ENCODE measurements at places on chromosomes 11 and 22.

- no peak for DNase-seq
Measured at GRCh38 chr11:134512061-134512460, 100.0 kb upstream of the B3GAT1 start.

- DNase-seq = no peak
Measured at GRCh38 chr11:114185436-114185835, 110.8 kb upstream of the NNMT start.

- DNase-seq = no peak
Measured at GRCh38 chr22:17942721-17943120, 81.6 kb downstream of the MICAL3 start.

DNA sequence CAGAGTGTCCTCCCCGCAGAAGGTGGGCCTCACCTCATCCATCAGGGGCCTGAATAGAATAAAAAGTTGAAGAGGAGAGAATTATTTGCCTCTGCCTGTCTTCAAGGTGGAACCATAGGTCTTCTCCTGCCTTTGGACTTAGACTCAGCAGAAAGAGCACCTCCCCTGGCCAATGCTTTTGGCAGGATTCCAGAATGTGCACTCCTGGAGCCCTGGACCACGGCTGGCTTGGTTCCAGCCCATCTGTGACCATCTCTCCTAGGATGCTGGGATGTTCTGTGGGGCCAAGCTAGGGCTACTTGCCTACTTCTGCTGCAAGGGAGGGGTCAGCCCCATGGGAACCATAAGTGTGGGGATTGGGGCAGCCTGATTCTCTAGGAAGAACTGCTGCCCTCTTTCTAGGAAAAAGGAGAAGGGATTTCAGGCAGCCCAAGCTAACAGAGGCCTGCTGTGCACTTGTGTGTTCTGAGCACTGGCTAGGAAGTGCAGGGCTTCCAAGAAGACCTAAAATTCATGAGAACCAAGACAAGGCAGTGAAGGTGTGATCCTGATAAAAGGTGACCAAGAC lies 32.2 kb upstream of the SHANK2 start:
- no peak for DNase-seq

DNA sequence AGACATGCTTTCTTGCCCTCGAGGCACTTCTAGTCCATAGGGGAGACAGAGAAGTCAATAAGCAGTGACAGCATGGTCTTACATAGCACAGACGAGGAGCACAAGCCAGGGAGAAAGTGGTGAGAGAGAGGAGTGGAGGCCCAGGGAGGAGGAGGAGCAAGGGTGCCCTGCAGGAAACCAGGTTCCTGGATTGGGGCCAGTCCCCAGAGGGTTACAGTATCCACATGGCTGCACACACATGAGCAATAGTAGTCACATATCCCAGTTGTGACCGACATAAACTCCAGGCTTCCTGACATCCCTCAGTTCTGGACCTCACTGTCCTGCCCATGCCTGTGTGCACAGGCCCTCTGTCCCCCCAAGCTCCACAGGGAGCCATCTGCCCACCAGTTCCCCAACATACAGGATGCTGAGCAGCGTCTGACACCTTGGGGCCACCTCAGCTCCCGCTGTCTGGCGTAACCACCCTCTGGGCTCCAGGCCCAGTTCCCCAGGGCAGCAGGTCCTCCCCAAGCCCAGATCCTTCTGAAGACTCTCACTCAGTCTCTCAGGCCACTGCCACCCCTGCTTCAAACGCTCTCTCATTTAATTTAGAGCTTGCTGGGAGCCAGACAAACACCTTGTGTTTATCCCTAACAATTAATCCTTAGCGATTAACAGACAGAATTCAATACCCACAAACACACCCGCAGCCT lies 53.7 kb downstream of the DSCAML1 start:
- DNase-seq = no peak

DNA sequence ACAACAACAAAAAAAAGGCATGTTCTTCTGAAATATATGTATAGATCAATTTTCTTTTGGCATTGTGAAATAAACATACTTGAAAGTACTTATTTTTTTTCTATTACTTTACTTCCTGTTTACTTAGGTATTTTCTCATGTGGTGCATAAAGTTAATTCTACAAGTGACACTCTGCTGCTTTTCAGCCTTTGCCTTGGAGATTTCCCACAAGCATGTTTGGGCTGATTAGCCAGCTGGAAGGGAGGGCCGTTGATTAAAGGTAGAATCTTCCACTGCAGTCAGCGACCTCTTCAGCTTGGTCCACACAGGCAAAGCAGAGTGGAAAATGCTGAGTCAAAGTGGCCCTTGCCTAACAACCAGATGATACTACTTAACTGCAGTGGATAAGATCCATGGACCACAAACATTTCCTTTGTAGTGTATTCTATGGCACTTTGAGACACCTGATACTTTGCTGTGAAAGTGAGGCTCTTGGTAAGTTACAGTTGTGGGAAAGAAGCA lies 176.0 kb downstream of the ARHGAP42 start:
- DNase-seq = no peak

DNA sequence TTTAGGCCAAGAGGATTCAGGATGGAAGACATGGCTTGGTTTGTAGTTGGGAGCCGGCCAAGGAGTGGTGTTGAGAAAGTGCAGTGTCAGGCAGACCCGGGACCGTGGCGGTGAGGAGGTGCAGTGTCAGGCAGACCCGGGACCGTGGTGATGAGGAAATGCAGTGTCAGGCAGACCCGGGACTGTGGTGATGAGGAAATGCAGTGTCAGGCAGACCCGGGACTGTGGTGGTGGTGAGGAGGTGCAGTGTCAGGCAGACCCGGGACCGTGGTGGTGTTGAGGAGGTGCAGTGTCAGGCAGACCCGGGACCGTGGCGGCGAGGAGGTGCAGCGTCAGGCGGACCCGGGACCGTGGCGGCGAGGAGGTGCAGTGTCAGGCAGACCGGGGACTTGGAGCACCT lies 59.7 kb downstream of the LRP5 start:
- DNase-seq = no peak

GRCh38 chr11:125253795-125254525 lies 89.4 kb downstream of the PKNOX2 start:
- DNase-seq = no peak

DNA sequence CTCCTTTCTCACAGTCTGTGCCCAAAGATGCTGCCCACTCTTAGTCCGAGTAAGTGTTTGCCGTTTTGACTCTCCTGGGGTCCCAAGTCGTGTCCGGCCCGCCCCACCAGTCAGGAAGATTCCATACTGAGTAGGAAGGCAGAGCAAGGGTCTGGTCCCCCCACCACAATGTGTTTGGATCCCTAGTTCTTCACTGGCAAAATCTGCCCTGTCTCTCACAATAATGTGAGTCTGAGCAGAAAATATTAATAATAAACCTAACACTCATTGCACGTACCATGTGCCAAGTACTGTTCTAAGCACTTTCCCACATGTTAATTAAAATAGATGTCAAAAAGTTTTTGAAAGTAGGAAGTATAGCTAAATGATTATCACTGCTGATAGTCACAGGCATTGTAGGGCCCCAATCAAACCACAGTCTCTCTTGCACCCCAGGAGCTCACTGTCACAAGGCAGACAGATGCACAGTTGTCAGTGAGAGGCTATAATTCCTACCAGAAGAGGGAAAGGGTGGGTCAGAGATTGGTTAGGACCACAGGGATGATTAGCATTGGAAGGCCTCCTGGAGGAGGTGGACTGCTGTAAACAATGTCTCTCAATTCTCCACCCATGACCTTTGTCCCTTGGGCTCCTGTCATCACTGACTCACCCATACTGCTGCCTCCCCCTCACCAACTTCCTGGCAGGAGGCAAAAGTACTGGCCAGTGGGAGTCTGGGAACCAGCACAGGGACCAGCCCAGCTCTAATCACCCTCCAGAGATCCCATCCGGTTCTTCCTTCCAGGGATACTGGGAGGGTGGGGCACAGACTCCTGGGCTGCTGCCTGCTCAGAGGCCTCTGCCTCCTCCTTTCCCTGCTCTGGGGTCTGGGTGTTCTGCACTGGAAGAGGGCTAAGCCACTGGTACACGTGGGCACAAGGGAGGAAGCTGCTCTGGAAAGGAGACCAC lies 1.0 kb upstream of the POLD4 start:
- no peak for DNase-seq

GRCh38 chr22:27775087-27775698 lies 26.4 kb downstream of the MN1 start:
- DNase-seq = no peak

GRCh38 chr11:131349368-131350086 lies 20.9 kb upstream of the NTM start:
- DNase-seq = no peak

DNA sequence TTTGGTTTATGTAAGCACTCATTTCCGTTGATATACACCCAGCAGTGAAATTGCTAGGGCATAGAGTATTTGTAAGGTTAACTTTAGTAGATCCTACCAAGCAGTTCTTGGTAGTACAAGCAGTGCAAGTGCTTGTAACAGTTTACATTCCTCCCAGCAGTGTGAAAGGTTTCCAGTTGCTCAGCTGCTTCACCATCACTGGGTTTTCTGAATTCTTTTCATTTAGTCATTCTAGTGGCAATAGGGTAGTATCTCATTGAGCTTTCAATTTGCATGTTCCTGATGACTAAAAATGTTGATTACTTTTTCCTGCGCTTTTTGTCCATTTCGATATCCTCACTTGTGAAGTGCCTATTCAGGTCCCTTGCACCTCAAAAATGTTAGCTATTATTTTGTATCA lies 34.3 kb downstream of the ZNF202 start:
- DNase-seq = no peak

DNA sequence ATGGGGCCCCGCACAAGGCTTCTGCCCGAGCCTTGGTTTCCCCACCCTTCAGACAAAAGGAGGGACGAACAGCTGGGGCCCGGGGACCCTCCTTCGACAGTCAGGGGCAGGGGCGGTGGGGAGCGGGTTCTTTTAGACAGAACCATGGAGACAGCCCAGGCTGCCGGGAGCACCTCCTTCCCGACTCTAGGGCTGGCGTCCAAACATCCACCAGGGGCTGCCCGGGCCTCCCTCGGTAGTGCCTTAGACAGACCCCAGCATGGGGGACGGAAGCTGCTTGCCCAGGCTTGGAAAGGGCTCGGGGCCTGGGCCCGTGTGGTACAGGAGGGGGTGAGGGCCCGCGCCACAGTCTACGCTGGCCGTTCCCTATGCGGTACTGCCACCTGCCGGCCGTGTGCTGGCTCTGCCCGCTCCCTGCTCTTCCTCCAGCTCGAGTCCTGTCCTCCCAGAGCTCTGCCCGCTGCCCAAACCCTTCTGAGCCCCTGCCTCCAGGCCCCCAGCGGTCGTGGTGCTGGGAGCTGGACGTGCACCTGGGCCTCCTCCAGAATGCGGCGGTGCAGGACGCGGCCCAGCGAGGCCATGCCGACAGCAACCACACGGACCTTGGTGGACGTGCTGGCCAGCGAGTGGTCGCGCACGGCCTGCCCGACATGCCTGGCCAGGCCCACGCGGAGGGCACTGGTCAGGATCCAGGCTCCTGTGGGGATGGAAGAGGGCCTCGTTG lies 20.1 kb downstream of the TSSC4 start:
- peak; percentile 5 for DNase-seq

GRCh38 chr22:30439836-30440235 lies 14.3 kb downstream of the MTFP1 start:
- DNase-seq = no peak

DNA sequence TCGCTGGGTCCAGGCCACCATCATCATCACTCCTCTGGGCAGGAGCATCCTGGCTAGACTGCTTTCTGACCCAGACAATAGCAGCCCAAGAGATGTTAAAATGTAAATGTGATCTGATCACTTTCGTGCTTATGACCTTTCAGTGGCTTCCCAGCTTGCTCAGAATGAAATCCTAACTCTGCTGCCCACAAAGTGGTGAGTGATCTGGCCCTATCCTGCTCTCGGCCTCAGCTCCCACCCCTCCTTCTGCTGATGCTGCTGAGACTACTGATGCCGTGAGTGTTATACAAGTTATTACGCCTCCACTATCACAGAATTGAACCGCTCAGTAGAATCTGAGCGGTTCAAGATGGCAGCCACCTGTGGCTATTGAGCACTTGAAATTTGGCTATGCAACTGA lies 26.2 kb downstream of the ELF5 start:
- no peak for DNase-seq

DNA sequence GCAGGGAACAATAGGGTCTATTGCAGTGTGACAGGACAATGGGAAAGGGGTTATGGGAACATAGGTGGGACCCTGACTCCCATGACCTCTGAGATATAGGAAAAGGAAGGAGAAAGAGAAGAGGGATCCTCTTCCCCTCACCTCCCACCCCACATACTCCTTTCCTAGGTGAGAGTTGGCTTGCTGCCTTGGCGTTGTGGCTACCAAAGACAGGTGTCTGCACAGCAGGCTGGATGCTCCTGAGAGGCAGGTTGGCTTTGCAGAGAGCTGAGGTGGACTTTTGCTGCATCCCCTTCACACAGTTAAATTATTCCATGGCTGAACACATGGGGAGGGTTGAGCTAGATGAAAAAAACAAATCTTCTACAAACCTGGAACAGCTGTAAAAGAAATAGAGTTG lies 80.7 kb downstream of the SYT9 start:
- peak; percentile 68 for DNase-seq

DNA sequence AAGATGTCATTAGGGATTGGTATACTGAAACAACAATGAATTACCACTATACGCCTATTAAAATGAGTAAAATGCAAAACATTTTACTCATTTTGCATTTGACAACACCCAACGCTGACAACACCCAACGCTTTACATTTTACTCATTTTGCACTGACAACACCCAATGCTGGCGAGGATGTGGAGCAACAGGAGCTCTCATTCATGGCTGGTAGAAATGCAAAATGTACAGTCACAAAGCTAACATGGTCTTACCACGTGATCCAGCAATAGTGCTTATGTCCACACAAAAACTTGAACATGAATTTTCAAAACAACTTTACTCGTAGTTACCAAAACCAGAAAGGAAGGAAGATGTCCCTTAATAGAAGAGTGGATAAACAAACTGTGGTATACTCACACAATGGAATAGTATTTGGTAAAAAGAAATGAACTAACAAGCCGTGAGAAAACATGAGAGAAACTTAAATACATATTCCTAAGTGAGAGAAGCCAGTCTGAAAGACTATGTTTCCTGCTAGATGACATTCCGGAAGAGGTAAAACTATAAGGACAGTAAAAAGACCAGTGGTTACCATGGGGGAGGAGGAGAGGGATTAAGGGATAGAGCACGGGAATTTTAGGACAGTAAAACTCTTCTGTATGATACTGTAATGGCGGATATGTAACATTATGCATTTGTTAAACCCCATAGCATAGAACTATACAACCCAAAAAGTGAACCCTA lies 11.4 kb upstream of the MSANTD2 start:
- DNase-seq = no peak

GRCh38 chr11:111427471-111427912 lies 48.4 kb upstream of the POU2AF1 start:
- DNase-seq = no peak

DNA sequence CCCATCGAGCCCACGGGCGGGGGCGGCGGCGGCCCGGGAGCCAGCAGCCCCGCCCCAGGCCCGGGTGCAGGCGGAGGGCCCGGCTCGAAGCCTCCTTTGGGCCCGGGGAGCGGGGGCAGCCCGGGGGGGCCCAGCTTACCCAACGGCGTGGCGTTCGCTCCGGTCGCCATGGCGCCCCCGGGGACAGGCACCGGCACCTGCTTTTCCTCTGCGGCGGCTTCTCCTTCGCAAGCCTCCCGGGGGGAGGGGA lies 194 bp downstream of the SF1 start:
- DNase-seq = no peak
